ENCODE measurements at places on chromosomes 12 and 14.

- no peak for DNase-seq
Observed at GRCh38 chr12:30613119-30613830, 82.4 kb downstream of the IPO8 start.

GRCh38 chr14:55348766-55349453 lies 62.7 kb downstream of the ATG14 start:
- DNase-seq = no peak

DNA sequence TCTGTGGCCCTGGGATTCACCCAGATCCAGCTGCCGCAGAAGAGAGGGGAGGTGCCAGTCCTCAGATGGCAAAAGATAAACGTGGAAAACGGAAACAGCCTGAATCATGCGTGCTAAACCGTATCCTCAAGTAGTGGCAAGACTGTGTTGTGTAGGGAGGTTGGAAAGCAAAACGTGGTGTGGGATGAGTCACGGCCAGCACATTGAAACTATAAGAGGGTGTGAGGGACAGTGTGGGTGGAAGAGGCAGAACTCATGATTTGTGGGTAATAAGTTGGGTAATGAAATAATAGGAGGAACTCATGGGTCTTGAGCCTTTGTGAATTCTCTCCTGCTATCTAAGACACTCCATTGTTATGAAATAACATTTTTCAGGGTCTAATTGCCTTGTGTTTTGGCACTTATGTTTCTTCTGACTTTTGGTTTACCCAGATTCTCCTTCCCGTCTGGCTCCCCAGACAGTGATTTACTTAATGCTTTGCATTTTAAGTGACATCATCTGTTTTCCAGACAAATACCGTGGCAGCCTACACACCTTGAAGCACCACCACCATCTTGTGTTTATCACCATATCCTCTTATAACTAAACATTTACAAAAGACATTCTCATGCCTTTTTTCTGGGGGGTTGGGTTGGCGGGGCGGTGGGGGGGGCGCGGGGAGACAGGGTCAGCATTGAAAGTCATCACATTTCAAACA lies 62.3 kb upstream of the PTCSC3 start:
- peak; percentile 14 for DNase-seq

- no peak for DNase-seq
Observed at GRCh38 chr14:68973639-68974038, 5.5 kb downstream of the ACTN1 start.

- peak; percentile 57 for DNase-seq
Observed at GRCh38 chr14:64541261-64541971, 875 bp downstream of the HSPA2 start.

- DNase-seq = no peak
Observed at GRCh38 chr14:102234331-102235264, 70.4 kb downstream of the MOK start.

DNA sequence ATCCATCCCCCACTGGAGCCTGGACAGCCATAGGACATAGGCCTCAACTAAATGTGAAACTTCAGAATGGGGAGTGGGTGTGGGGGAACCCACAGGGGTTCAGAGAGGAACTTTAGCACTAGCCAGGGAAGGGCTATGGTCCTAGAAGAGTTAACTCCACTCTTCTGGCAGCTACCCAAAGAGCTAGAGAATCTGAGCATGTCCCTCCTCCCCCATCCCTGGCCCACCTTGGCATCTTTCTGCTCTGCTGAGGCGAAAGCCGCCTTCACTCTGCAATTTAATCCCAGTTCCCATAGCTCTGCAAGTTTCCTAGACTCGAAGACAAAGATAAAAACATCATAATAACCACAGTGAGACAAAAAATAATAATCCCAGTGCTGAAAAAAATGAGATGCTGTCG lies 214.7 kb upstream of the RTL1 start:
- no peak for DNase-seq

DNA sequence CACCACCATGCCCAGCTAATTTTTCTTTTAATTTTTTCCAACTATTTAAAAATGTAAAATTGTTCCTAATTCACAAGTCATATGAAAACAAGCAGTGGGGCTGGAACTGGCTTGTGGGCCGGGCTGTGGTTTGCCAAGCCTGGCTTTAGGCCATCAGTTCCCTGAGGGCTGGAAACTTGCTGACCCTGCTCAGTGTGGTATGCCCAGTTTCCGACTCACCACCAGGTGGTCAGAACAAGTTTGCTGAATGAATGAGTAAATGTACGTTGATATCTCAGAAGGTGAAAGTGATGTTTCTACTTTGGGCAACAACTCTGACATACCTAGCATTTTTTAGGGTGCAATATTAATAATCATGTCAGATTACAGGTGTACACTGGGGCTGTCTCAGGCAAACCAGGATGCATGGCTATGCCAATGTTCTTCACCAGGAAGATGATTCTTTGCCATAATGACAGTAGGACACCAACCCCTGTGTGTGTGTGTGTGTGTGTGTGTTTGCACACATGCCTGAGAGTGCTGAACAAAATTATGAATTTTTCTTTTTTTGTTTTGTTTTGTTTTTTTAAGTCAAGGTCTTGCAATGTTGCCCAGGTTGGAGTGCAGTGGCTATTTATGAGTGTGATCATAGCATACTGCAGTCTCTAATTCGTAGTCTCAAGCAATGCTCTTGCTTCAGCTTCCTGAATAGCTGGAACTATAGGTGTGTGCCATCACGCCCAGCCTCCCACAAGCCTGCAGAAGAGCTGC lies 106.1 kb downstream of the PTPN11 start:
- DNase-seq = no peak

- DNase-seq = no peak
Observed at GRCh38 chr14:81519200-81520011, 14.2 kb downstream of the SEL1L start.

DNA sequence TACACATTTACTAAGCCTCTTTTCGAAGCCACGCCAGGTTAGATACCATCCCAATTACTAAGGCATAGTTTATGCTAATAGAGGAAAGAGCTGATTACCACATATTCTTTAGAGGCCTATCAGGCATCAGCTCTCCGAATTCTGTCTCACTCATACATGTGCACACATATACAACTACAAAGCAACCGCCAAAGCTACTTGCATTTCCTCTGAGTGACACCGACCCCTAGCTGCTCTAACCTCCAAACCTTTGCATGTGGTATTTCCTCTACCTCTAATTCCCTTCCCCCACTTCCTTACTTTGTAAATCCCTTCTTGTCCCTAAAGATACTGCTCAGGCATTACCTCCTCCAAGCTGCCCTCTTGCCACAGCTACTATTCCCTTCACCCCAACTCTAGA lies 107.2 kb downstream of the DUSP6 start:
- DNase-seq = peak; percentile 38

DNA sequence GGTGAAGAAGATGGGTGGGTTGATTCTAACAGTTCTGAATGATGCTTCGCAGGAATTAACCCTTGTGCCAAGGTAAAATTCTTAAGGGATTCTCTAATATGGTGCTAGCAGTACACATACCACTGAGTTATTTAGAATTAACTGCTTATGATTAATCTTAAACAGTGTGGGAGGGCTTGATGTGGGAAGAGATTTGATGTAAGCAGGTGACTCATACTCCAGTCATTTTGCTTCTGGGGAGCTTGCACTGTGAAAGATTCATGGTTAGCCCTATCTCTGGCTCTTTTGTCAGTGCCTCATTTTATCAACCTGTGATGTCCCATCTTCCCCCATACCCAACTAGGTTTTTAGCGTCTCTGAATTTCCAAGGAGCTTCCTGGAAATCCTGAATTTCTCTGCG lies 83.8 kb downstream of the NRXN3 start:
- DNase-seq = peak; percentile 90

- DNase-seq = no peak
Observed at GRCh38 chr14:24857277-24857676, 192.7 kb downstream of the STXBP6 start.

DNA sequence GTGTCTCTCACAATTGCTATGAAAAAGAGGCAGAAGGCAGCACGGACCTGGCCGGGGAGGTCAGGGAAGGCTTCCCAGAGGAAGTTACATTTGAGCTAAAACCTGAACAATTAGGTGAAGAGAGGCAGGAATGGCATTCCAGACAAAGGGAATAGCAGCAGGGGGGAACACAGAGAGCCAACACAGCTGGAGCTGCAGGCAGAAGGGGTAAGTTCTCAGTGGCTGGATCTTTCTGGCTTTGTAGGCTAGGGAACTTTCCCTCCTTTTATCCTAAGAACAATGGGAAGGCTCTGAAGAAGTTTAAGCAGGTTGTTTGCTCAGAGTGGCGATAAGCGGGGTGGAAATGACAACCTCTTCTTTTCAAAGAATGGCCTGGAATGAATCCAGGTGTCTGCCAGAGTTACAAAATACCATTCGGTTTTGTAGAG lies 100.0 kb downstream of the PRIMA1 start:
- no peak for DNase-seq

DNA sequence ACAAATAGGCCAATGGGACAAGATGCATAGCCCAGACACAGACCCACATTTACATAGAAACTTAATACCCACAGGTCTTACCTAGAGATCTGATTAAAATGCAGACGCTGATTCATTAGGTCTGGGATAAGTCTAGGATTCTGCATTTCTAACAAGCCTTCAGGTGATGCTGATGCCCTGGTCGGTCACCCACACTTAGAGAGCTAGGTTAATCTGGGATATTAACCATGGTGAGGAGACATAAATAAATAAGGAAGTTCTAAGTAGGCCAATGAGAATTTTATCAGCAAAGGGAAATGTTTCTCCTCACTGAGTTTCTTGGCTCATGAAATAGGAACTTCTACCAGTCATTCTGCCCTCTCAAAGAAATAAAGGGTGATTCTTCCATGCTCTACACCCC lies 120.1 kb downstream of the BMP4 start:
- no peak for DNase-seq

- DNase-seq = no peak
Observed at GRCh38 chr12:91078501-91078900, 20.7 kb upstream of the KERA start.

DNA sequence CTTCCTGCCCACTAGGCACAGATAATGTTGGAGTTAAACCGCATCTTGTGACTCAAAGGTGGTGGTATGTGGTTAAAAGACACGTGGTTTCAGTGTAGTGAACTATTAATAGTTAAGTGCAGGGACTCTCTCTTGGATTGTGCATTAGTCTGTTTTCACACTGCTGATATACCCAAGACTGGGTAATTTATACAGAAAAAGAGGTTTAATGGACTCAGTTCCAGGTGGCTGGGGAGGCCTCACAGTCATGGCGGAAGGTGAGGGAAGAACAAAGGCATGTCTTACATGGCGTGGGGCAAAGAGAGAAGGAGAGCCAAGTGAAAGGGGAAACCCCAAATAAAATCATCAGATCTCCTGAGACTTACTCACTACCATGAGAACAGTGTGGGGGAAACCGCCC lies 362.3 kb downstream of the GLT1D1 start:
- no peak for DNase-seq

DNA sequence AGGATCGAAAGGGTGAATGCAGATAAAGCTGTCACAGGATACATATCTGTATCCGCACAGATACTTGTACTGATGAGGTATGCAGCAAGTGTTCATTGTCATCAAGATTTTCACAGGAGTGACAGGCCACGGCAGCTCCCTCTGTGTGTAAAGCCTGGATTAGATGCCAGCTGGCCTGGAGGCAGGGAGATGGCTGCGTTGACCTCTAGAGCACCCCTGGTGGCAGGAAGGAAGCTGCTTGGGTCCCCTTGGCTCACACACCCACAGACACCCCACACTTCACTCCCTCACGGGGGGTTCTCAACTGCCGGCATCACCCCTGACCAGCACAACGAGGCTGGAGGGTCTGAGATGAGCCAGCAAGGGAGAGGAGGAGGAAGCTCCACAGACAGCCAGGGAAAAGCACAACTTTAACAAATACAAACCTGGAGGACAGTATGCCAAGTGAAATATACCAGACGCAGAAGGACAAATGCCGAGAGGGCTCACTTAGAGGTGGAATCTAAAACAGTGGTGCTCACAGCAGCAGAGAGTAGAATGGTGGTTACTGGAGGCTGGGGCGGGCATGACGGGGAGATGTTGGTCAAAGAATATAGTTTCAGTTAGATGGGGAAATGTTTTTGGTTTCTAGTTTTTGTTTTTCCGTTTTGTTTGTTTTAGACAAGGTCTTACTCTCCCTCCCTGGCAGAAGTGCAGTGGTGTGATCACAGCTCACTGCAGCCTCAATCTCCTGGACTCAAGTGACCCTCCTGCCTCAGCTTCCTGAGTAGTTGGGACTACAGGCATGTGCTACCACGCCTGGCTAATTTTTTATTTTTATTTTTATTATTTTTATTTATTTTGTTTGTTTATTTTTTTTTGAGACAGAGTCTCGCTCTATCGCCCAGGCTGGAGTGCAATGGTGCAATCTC lies 45.7 kb downstream of the TEAD4 start:
- DNase-seq = no peak

- peak; percentile 88 for DNase-seq
Observed at GRCh38 chr12:104588047-104588920, 131.5 kb downstream of the CHST11 start.

DNA sequence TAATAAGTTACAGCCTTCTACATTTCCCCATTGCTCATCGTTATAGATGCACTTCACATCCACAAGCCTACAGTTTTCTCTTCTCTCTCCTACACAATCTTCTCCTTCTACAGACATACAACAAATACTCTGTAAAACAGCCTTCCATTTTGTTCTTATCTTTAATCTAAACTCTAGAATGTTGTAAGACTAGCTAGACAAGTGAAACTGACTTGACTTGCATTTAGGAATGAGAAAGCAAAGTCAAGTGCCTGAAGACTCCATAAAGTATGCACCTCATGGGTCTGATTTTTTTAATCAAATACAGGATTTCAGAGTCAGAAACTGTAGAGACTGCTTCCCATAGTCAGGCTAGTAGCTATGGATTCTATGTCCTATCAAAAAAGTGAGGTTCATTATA lies 190.3 kb downstream of the KLHL28 start:
- DNase-seq = no peak

DNA sequence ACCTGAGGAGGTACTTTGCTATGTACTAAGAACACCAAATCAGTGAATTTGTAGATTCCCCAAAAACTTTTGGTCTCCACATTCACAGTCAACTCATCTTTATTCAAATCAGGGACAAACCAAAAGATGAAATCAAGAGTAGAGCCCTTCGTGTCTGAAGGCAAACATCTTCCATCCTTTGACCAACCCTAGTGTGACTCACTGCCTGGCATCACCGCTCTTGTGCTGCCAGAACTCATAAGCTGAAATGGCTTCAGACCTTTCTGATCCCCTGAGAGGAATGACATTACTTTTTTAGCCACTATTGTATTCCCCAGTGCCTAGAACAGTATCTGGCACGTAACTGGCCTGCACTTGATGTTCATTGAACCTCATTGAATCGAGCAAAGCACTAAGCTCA lies 50.1 kb downstream of the GOLGA5 start:
- DNase-seq = no peak

DNA sequence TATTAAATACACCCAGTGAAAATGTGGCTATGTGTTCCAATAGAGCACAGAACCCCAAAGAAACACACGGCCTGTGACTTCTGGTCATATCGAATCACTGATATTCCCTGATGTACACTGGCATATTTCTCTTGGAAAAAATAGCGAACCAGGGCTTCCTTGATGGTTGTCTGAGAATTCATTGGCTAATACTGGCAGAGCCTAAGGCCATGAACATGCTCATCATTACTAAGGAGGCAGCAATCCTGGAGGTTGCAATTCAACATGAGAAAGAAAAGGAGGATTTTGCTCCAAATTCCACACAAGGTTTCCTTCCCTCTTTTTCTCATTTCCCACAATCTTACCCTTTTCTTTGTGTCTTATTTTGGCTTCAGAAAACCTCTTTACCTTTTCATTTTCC lies 212.9 kb upstream of the HMGA2 start:
- no peak for DNase-seq

GRCh38 chr14:79856381-79856780 lies 354.9 kb downstream of the DIO2 start:
- DNase-seq = peak; percentile 26

- no peak for DNase-seq
Observed at GRCh38 chr12:65335981-65336380, 57.5 kb downstream of the MSRB3 start.
